ENCODE measurements at places on chromosomes 4 and X.

DNA sequence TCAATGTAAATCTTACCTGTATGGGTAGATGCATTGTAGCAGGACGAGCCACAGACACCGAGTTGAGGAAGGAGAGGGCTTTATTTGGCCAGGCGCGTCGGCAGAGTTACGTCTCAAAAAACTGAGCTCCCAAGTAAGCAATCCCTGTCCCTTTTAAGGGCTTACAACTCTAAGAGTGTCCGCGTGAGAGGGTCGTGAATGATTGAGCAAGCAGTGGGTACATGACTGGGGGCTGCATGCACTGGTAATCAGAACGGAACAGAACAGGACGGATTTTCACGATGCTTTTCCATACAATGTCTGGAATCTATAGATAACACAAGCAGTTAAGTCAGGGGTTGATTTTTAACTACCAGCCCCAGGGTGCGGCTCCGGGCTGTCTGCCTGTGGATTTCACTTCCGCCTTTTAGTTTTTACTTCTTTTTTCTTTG is 524.9 kb upstream of the HTR2C start:
- no peak for DNase-seq

GRCh38 chrX:76064825-76065224 is 108.0 kb upstream of the PBDC1 start:
- no peak for DNase-seq

DNA sequence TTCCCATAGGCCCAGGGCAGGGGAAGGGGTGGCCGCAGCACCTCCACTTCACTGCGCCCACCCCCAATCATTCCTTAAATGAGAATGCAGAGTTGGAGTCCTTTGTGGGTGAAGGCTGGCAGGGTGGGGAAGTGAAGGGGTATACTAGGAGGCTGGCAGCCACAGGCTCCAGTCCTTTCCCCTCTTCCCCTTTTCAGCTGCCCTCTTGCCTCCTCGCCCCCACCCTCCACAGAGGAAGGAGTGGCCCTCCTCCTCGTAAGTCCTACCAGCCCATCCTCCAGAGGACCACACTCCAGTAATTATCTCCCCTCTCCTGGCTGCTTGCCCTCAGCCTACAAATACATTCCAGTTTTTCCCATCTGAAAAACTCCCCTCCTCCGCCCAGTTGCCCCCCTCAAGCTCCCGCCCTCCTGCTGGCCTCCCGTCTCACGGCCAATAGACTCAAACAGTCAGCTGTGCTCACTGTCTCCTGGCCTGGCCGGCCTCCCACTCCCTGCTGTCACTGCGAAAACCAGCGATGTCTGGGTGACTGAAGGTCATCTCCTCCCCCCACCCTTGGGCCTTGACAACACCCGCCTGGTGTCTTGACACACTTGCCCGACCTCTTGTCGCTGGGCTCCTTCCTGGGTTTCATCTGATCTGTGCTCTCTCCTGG is 38.8 kb downstream of the EFNB1 start:
- no peak for DNase-seq

DNA sequence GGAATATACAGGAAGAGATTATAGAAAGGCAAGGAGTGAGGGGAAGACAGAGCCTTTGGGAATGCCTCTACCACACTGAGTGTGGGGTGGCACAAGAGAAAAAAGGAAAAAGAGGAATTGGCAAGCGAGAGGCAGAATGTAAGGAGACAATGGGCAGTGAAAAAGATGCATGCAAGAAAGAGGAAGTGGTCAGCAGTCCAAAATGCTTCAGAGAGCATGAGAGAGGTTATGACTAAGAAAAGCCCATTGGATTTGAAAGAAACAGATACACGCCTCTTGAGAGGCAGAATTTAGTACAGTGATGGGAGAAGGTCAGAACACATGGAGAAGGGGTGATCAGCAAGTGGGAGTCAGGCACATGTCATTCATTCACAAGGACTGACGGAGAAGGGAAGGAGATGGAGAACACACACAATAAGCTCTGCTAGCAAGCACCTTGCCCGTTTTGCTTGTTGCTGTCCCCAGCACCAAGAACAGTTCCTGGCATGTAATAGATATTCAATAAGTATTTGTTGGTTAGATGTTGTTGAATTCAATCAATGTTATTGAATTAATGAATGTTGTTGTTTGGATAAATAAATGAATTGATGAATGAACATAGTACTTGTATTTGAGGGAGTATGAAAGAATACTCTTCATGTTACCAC is 6.3 kb downstream of the DCHS2 start:
- no peak for DNase-seq

GRCh38 chr4:184930026-184930425 is 88.3 kb upstream of the HELT start:
- DNase-seq, result no peak

GRCh38 chrX:20951016-20951810 is 423.0 kb upstream of the CNKSR2 start:
- no peak for DNase-seq

DNA sequence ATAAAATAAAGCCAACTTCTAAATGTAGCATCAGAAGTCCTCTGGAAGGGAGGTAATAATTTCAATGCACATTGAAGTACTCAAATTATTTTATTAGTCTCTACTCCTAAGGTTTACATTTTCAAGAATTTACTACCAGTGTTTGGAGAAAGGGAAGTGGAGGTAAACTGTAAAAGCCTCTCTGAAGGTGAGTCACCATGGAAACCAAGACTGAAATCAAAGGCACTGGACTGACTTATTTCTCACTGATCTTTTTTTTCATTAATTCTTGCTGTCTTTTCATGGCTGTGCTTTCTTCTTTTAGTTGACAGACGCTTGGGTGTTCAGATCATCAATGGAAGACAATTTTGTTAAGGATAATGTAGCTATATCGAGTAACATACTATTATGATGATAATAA is 9.7 kb downstream of the SLC39A8 start:
- DNase-seq, result no peak

GRCh38 chr4:186669159-186669731 is 54.4 kb downstream of the FAT1 start:
- DNase-seq, result no peak

GRCh38 chrX:94400488-94400887 is 726.5 kb downstream of the FAM133A start:
- no peak for DNase-seq

- DNase-seq, result no peak
These were observed 1.5 kb upstream of the GDPD2 start for GRCh38 chrX:70421618-70422017.

- DNase-seq, result no peak
These were observed 92.2 kb downstream of the SH3BGRL start for GRCh38 chrX:81294101-81294500.

DNA sequence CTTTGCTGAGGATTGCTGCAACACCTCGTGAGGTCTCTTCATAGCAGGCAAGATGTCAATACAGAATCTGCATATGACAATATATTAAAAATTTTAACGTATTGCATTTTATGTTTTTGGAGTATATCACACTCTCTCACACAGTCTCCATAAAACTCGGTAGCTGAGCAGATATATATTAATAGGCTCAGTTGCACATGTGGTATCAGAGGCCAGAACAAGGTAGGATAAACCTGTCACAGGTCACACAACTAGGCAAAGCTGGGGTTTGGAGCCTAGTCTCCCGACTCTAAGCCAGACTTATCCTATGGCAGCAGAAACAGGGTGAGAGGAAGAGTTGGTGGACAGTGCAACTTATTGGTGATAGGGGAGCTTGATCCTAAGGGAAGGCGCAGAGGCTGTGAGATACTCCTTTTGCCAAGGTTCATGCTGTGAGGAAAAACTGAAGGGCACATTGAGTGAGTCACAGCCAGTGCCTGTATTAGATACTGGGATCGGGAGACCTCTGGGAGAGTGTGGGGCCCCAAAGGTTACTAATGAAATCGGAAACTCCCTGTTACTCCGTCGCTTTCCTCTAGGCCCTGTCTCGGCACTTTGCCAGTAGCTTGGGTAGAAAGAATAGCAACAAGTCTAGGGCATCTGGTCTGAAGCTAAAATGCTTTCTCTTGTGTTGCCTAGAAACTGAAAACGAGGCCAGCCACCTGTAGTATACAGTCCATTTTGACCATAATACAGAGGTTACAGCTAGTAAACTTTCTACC is 195.7 kb downstream of the ARHGAP10 start:
- no peak for DNase-seq

- DNase-seq, result no peak
These were observed 67.8 kb downstream of the SLC34A2 start for GRCh38 chr4:25723409-25723808.
